ENCODE measurements at places on chromosomes 7 and 10. TPM values are rescaled to one million over a fixed set of nuclear protein-coding genes. Genes with fewer than 3 reads are reported as not detected.

DNA sequence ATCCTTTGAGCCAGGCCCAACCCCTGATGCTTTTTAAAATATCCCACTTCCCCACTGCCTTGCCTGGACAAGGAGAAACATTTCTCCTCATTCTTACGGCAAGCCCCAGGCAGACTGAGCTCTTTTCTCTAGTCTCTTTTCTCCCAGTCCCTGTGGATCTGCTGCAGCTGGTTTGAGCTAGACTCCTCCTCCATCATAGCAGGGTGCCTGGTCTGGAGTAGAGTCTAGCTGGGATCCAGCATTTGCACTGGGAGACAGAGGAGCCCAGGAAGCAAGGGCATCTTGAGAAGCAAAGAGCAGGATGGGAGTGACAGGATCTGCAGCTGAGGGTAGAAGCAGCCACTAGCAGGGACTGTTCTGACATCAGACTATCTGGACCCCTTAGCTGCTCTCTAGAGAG is 562.3 kb upstream of the COBL start:
- H3K27ac ChIP-seq: no peak overlapping the region
- DNase-seq: no peak
- no peak overlapping the region for H3K4me3 ChIP-seq
- no peaks in the 10 kb centered on the region for H3K4me1 ChIP-seq
- no peaks in the 10 kb centered on the region for H3K27me3 ChIP-seq

GRCh38 chr10:12419262-12419847 is 70.0 kb downstream of the CAMK1D start:
- peaks cover 19% of the 10 kb centered on the region for H3K4me1 ChIP-seq
- H3K27me3 ChIP-seq: no peaks in the 10 kb centered on the region
- H3K27ac ChIP-seq: peak overlapping the region; percentile 18
- DNase-seq: peak; percentile 65

DNA sequence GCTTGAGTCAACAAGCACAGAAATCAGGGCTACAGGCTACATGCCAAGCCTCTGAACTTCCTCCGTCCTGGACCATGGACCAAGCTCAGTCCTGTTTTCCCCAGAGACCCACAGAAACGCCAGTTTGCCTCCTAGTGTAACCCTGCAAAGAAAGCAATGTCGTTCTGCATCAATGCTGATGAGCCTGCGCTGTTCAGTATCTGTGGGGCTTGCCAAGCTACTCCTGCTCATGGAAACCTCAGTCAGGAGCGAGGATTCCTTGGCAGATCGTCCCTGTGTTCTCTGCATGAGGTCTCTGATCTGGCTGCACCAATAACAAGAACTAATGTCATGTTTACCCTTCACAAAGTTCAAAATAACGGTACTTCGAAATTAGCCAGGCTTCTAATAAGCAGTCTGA is 495.5 kb upstream of the C7orf33 start:
- no peak overlapping the region for H3K4me3 ChIP-seq
- H3K36me3 ChIP-seq: no peaks in the 10 kb centered on the region
- no peaks in the 10 kb centered on the region for H3K4me1 ChIP-seq
- no peak overlapping the region for H3K27ac ChIP-seq
- no peak for DNase-seq

- DNase-seq: peak; percentile 48
Measured at GRCh38 chr10:11175823-11176243, 158.2 kb downstream of the CELF2 start.

GRCh38 chr7:105877736-105878135 is 1.3 kb upstream of the ATXN7L1 start:
- H3K4me3 ChIP-seq: peak overlapping the region; percentile 74
- DNase-seq: no peak
- peaks cover 6% of the 10 kb centered on the region for H3K36me3 ChIP-seq
- H3K27me3 ChIP-seq: peaks cover 20% of the 10 kb centered on the region
- peaks cover 32% of the 10 kb centered on the region for H3K4me1 ChIP-seq

- H3K27ac ChIP-seq: no peak overlapping the region
- no peaks in the 10 kb centered on the region for H3K4me1 ChIP-seq
- H3K27me3 ChIP-seq: peaks cover 2% of the 10 kb centered on the region
- H3K4me3 ChIP-seq: no peak overlapping the region
- DNase-seq: no peak
Measured at GRCh38 chr7:101667920-101668319, 38.8 kb upstream of the MYL10 start.

GRCh38 chr10:82969405-82969804 is 1094.4 kb downstream of the NRG3 start:
- H3K4me3 ChIP-seq: no peak overlapping the region
- DNase-seq: no peak
- H3K36me3 ChIP-seq: no peaks in the 10 kb centered on the region
- H3K4me1 ChIP-seq: no peaks in the 10 kb centered on the region
- H3K27ac ChIP-seq: no peak overlapping the region

DNA sequence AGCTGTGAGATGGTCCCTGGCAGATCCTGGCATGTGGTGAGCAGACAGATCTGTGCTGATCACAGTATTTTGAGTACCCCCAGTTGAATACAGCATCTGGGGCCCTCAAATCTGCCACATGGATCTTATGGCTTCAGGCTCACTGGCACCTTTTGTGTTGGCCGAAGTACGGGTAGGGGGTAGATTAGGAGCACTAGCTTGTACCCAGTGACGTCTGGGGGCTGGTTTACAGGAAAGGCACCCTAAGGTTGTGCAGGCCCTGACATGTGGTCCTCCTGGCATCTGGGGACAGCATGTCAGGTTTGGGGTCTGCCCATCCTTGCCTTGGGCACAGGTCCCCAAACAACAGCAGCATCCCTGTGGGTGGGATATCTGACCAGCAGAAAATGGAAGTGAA is 53.2 kb downstream of the SYPL1 start:
- H3K27ac ChIP-seq: no peak overlapping the region
- peaks cover 3% of the 10 kb centered on the region for H3K27me3 ChIP-seq
- H3K36me3 ChIP-seq: no peaks in the 10 kb centered on the region
- no peak for DNase-seq
- no peak overlapping the region for H3K4me3 ChIP-seq

DNA sequence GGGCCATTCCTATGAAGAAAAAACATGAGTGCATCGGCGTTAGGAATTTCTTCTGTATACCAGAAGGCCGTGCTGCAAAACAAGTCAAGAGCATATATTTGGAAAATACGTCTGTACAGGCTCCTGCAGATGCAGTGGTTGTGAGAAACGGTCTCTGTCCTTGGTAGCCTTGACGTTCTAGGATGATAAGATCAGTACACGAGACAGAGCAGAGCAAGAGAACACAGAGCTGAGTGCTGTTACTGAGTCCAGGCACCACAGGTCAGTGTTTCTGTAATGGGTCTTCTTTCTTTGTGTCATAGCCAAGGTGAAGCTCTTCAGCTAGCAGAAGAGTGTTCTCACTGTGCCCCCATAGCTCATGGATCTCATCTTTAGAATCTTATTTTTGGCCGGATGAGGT is 62.8 kb downstream of the WDR37 start:
- peaks cover 24% of the 10 kb centered on the region for H3K4me1 ChIP-seq
- H3K27me3 ChIP-seq: no peaks in the 10 kb centered on the region
- no peak overlapping the region for H3K4me3 ChIP-seq
- no peak overlapping the region for H3K27ac ChIP-seq
- peak; percentile 1 for DNase-seq
- peaks cover 86% of the 10 kb centered on the region for H3K36me3 ChIP-seq

DNA sequence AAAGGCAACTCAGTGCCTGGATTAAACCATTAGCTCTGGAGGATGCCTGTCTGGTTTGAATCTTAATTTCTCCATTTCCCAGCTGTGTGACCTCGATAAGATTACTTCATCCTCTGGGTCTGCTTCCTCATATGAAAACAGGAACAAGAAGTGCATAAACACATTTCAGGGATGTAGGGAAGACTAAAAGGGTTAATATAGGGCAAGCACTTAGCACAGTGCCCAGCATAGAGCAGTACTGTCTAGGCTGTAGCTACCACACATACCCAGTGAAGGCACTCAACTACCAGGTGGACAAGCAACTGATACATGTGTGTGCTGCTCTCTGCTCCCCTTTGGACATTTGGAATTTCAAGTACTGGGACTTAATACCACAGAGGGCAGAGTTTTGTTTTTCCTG is 85.4 kb downstream of the KCNMA1 start:
- H3K36me3 ChIP-seq: no peaks in the 10 kb centered on the region
- no peak for DNase-seq
- peaks cover 10% of the 10 kb centered on the region for H3K27me3 ChIP-seq

DNA sequence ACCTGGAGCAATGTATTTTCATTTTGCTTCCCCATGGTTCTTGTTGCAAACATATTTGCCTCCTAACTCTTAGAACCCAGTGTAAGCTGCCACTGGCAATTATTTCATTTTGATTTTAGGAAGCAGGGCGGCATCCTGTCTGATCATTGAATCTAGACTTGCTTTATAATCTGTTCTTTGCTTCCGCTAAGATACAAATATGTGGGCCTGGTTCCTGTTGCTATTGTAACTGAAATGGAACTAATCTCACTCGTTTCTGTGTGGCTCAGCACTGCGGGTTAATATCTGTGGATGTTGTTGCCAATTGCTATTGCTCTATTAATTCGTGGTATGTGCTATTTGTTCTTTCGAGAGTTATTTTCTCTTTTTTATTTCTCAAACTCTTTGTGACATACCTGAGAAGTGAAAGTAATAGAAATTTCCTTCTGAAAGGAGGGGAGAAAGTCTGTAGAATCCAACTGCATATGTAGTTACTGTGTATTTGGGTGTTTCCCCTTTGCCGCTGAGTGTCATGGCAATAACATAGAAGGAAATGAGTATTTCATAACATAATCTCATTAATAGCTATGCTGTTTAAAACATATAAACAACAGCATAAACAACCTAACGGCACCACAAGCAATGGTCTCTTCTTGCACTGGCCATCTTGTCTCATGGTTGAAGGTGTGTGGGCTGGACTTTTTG is 62.4 kb downstream of the FZD1 start:
- no peaks in the 10 kb centered on the region for H3K4me1 ChIP-seq
- no peak overlapping the region for H3K27ac ChIP-seq
- no peaks in the 10 kb centered on the region for H3K27me3 ChIP-seq
- DNase-seq: no peak

DNA sequence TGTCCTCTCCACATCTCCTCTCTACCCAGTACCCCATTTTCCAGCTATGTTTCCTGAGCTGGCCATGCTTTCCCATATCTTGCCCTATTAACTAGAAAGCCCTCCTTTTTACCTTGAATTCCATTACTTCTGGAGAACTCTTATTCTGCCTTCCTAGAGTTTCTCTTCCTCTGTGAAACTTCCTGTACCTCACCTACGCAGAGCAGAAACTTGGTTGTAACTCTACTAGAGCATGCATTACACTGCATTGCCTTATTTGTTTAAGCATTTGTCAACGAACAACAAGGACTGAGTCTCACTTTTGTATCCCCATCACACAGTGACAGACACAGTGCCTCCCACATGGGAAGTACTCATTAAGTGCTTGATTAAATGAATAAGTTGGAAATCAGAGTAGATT is 36.4 kb downstream of the VCL start:
- H3K4me3 ChIP-seq: no peak overlapping the region
- peaks cover 44% of the 10 kb centered on the region for H3K4me1 ChIP-seq
- DNase-seq: no peak
- H3K36me3 ChIP-seq: peaks cover 46% of the 10 kb centered on the region
- no peaks in the 10 kb centered on the region for H3K27me3 ChIP-seq

- no peaks in the 10 kb centered on the region for H3K36me3 ChIP-seq
- no peak for DNase-seq
- peaks cover 23% of the 10 kb centered on the region for H3K4me1 ChIP-seq
- peak overlapping the region; percentile 11 for H3K27ac ChIP-seq
- peaks cover 5% of the 10 kb centered on the region for H3K27me3 ChIP-seq
- no peak overlapping the region for H3K4me3 ChIP-seq
Measured at GRCh38 chr7:106485031-106485551, 175.9 kb downstream of the CCDC71L start.

DNA sequence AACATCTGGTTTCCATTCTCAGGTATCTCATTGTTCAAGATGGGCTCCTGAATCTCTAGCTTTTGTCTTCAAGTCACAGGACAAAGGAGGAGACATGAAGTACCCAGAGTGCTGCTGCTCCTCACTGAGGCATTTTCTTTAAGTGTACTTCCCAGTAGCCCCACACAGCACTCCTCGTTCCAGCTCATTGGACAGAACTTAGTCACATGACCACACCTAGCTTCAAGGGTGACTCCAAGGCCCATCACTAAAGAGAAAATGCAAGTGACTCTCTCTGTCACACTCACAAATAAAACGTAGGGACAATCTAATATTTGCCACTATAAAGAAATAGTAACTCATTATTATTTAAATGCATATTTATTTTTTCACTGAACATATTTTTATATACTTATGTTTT is 58.3 kb upstream of the NEUROD6 start:
- no peak overlapping the region for H3K4me3 ChIP-seq
- no peak for DNase-seq
- no peaks in the 10 kb centered on the region for H3K36me3 ChIP-seq

DNA sequence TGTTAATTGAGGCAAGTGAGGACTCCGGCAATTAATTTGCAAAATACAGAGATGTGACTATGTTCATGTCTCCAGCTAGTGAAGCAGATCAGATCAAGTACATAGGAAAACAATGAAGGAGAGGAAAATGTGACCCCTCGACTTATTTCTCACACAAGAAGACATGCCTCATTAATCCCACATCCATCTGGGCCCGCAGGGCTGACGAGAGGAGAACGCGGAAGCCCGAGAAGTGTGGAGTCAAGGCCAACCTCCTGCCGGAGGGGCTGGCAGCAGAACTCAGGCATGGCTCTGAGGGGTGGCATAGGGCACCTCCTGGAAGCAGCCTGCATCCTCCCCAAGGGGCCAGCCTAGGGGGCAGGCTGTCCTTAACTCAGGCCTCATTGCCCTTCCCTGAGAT is 54.4 kb downstream of the ZNF503 start:
- H3K27me3 ChIP-seq: no peaks in the 10 kb centered on the region
- no peak for DNase-seq
- H3K4me3 ChIP-seq: no peak overlapping the region
- H3K4me1 ChIP-seq: no peaks in the 10 kb centered on the region

DNA sequence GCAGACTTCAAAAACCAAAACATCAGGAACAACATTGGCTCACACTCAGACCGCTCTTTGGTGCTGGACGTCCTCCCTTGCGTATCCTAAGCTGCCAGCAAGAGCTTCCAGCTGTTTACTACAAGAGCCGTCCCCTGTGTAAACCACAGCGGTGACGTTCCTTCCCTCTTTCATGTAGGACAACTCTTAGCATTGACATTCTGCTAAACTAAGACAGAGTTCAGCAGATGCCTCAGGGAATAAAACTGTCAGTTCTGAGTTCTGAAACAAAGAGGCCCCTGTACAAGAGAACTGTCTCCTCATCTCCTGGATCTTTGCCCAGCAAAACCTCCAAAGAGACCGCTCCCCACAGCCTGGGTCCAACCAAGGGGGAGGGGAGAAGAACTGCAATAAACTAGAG is 57.8 kb upstream of the OPALIN start:
- H3K36me3 ChIP-seq: no peaks in the 10 kb centered on the region
- no peak overlapping the region for H3K27ac ChIP-seq
- no peak for DNase-seq

DNA sequence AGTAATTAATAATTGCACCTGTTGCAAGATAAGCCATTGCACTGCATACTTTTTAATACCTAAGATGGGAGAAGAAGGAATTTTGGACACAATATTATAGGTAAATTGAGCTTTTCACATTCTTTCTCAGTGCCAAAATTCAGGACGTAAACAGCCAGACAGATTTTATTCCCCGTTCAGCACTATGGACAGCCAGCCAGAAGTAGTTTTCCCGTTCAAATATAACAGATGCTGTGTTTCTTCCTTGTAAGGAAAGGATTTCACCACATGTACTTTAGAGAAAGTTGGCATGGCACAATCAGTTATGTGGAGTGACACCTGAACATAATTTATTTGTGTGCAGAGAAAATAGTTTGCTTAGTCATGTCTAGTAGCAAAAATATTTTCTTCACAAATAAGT is 34.8 kb downstream of the SEMA3E start:
- no peaks in the 10 kb centered on the region for H3K4me1 ChIP-seq
- no peaks in the 10 kb centered on the region for H3K36me3 ChIP-seq
- no peaks in the 10 kb centered on the region for H3K27me3 ChIP-seq
- H3K27ac ChIP-seq: no peak overlapping the region

CRHR2 gene
- total RNA-seq: not detected

MRLN gene
- not detected for total RNA-seq

SCIN gene
- total RNA-seq: not detected

CCDC172 gene
- total RNA-seq: not detected

NUP42 gene
- total RNA-seq: 33.8 TPM
